Stimulated activated CD8-positive, alpha-beta memory T cell treated with anti-CD3 and anti-CD28 coated beads, Interleukin-4, amount 100 ng/mL, for 1 hour (primary cell): ENCODE measurements at places on chromosomes 5 and 9.

- DNase-seq, result no peak
Observed at GRCh38 chr5:122454541-122454940, 142.5 kb downstream of the SNCAIP start.

- DNase-seq, result no peak
Observed at GRCh38 chr5:142610176-142611001, 75.5 kb downstream of the FGF1 start.

DNA sequence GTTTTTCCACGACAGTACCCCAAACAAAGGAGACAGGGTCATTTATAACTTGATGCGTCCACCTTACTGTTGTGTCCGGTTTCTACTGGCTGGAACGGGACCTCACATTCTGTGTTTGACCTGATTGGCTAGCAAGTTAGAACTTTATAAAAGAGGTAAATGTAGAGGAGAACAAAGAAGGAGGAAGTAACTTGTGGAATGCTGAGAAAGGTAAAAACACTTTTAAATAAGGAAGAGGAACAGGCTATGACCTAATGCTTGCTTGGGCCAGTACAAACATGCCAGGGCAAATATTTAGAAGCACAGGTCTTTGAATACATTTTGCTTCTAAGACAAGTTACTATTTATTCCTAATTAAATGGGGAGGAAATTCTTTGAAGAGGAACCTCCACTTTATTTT, 251.6 kb downstream of the KIAA0825 start:
- DNase-seq, result no peak

DNA sequence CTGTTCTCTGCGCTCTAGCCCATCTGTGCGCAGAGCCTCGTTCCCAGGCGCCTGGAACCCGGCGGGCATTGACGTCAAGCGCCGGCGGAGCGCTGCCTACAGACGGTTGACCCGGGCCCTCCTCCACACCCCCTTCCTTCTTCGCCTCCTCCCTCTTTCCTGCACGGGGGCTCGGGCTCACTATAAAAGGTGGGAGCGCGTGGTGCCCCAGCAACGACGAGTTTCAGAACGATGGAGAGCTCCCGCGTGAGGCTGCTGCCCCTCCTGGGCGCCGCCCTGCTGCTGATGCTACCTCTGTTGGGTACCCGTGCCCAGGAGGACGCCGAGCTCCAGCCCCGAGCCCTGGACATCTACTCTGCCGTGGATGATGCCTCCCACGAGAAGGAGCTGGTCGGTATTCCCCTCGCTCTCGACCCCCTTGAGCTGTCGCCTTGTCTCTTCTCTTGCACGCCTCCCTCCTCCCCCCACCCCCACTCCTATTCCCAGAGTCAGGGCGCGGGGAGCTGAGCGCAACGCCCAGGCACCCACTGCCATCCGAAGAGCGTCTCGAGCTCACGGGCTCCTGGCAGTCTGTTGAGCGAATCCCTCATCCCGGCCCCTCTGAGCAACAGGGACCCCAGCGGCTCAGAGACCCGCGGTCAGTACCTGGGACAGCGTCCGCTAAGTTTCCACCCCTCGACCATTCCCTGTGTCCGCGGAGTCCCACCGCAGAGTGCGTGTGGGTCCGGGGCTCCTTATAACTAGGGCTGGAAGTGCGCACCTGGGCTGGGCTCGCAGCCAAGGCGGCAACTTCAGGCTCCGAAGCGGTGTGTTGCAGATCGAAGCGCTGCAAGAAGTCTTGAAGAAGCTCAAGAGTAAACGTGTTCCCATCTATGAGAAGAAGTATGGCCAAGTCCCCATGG, at the start of gene CARTPT:
TSS of gene CARTPT (plus strand) at position 213 of the 902 bp plus-strand sequence. CDS start at position 232, 19 bp downstream.
- no peak for DNase-seq

DNA sequence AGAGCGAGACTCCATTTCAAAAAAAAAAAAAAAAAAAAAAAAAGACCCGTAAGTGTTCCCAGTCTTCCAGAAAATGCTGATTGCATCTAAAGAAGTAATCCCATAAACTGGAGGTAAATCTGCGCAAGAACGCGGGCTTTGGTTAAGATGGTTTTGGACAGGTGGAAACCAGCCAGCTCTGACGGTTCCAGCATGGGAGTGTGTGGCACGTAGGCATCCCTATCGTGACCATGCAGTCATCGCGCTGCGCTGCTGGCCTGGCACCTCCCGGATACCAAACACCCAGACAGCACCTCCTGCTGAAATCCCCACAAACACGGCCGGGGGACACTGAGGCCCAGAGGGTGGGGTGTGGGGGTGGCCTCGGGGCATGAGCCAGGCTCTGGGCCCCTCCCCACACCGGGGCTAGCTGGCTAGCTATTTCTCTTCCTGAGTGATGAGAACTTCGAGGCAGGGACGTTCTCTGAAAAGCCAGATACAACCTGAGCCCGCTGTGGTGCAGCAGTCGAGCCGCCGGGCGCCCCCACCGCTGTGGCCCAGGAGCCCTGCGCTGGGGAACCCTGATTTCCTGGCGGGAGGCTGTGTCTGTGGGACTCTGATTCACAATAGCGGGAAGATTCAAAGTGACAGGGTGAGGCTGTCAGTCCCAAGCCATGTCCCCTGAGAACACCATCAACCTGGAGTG, 32.2 kb upstream of the NOTCH1 start:
- no peak for DNase-seq

DNA sequence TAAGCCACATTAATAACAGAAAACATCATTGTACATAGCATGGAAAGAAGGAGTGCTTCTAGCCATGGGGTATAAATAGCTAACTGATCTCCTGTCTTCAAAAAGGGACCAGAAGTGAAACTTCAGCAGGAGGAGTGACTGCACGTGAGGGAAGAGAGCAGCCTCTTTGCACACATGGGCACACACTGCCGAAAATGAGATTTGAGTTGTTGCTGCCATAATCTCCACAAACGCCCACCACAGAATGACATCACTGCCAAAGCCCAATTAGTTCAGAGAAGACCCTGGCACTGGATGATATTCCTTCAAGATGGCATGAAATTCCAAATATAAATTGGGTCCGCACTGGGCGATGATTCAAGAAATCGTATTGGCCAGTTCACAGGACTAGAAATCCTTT, 238.9 kb upstream of the NR4A3 start:
- DNase-seq, result no peak

- DNase-seq, result no peak
Observed at GRCh38 chr5:180289433-180289832, 2.5 kb downstream of the MAPK9 start.

DNA sequence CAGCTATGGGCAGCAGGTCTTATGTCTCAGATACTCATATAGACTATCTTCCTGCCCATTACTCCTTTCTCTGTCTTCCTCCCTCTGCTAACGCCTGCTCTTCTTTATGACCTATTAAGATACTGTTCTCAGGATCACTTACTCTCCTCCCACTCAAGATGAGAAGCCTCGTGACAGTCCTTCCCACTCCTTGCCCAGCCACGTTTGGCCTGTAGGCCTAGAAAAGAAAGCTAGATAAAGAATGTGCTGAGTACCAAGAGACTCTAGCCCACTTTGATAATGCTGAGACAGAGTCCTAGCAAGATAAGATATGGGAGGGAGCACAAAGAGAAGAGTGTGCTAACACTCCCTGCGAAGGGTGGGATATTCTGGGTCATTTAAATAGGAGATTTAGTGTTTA, 6.8 kb upstream of the DENND4C start:
- no peak for DNase-seq

GRCh38 chr5:157971571-157972216, 112.7 kb upstream of the CLINT1 start:
- DNase-seq, result no peak

DNA sequence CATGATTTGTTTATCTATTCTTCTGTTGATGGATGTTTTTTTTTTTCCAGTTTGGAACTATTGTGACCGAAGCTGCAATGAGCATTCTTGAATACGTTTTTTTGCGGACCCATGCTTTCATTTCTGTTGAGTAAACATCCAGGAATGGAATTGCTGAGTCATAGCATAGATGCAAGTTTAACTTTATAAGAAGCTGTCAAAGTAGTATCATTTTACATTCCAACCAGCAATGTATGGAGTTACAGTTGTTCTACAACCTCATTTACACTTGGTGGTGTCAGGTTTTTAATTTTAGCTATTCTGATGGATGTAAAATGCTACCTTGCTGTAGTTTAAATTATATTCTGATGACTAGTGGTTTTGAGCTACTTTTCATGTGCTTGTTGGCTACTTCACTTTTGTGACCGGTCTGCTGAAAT, 49.0 kb downstream of the NPR3 start:
- no peak for DNase-seq

DNA sequence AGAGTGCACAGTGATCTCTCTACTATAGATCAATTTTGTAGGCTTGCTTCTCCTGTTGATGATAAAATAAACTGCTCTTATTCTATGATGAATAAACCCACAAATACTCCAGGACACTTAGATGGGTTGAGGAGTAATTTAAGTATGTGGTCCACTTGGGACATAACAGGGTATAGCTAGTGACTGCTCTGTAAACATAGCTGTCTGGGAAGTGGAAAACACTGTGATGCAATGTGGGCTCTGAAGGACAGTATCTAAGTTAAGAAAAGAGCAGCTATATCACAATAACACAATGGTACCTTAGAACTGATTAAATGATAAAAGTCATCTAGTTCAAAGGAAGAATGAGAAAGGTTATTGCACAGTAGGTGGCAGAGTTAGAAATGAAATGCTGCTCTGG, 294.3 kb upstream of the HAPLN1 start:
- DNase-seq, result no peak

DNA sequence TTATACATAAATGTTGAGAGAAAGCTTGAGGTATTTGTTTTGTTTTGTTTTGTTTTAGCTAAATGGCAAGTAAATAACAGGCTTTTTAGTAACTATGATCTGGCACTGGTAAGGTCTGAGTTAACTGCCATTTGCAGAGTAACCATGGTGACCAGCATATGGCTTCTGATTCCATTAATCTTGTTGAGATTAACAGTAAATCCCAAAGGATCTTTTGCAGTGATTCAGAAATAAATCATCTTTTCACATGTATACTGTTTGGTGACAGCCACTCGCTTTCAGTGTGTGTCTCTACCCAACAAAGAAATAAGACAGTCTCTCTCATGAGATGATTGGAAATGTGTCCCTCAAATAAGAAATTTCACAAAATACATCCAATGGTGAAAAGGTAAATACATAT, 235.6 kb downstream of the RAB3C start:
- DNase-seq, result no peak

DNA sequence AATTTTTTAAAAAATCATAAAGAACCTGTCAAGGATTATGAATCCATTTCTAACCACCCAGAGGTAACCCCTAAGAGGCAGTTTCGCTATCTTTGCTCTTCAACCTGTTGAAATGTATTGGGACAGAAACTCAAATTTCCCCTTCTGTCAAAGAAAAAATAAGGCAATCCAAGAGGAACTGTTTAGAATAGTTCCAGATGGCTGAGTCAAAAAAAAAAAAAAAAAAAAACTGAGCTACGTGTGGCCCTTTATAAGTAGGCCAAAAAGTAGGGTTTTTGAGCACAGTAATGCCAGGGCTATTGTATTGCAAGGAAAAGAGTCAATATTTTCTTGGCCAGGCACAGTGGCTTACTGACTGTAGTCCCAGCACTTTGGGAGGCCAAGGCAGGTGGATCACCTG, 94.9 kb downstream of the RAD23B start:
- no peak for DNase-seq

GRCh38 chr5:53994148-53994547, 316.2 kb downstream of the ARL15 start:
- DNase-seq, result no peak

GRCh38 chr5:43042176-43042625, 2.1 kb upstream of the ANXA2R start:
- peak; percentile 64 for DNase-seq

- no peak for DNase-seq
Observed at GRCh38 chr5:146788898-146789297, 89.7 kb downstream of the PPP2R2B start.

- DNase-seq, result no peak
Observed at GRCh38 chr5:61536922-61537321, 204.9 kb downstream of the ZSWIM6 start.

GRCh38 chr9:86410281-86410680, 56.1 kb upstream of the TUT7 start:
- DNase-seq, result no peak

DNA sequence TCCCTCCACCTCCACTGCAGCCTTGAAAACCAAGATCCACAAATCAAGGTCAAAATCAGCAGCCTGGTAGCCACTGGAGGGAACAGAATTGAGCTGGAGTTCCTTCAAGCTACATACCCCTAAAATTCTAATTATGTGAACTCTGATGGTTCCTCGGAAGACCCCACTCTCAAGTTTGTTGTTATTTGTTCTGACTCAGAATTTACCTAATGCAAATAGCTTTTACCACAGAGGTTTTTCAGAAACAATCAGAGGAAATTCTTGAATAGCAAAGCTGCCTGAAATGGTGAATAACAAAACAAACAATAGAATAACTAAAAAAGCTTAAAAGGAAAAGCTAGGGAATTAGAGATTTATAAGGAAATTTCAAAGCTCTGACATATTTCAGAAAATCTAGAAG, 220.0 kb downstream of the CDH18 start:
- DNase-seq, result no peak

DNA sequence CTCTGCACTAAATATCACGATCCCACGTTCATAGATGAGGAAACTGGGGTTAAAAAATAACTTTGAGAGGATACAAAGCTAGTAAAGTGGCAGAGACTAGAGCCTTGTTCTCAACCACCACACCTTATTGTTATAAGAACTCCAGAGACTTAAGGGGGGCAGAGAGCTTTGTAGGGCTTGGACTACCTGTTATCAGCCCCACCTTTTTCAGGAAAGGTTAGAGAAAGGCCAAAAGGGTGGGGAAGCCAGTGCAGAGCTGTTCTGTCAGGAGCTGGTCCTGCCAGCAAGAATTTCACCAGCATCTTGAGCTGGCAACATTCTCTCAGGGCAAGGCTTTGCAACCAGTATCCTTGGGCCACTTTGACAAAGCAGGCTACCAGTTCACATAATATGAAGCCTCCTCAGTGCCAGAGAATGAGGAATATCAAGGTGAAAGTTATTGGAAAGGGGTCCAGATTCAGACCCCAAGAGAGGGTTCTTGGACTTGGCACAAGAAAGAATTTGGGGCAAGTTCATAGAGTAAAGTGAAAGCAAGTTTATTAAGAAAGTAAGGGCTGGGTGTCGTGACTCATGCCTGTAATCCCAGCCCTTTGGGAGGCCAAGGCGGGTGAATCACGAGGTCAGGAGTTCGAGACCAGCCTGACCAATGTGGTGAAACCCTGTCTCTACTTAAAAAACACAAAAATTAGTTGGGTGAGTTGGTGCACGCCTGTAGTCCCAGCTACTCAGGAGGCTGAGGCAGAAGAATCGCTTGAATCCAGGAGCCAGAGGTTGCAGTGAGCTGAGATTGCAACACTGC, 66.2 kb upstream of the CLINT1 start:
- no peak for DNase-seq

GRCh38 chr9:25678846-25679360, 659 bp upstream of the TUSC1 start:
- DNase-seq, result no peak

DNA sequence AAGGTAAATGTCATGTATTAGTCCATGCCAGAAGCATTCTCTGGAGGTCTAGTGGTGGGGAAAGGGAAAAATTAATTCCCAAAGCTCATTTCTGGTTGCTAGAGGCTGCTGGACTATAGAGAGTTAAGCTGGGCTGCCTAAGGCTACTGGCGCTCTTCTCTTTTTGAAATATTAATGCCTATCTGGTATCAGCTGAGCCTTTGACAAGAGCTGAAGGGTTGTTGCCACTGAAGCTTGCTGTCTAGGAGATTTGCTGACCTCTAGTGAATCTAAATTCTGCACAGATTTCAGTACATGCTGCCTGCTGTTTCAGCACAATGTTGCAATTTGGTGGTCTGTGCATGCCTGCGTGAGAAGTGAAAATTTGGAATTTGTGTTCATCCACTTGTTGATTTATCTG, 29.1 kb upstream of the PLCXD3 start:
- DNase-seq, result no peak
